ENCODE measurements at places on chromosomes 13 and 19.

GRCh38 chr19:13417054-13417453, 89.2 kb downstream of the CACNA1A start:
- no peak for DNase-seq

- no peak for DNase-seq
These were observed 1.5 kb upstream of the GZMM start for GRCh38 chr19:542173-542866.

- DNase-seq, result no peak
These were observed 50.7 kb upstream of the EDNRB start for GRCh38 chr13:77969299-77969698.

- no peak for DNase-seq
These were observed 785.0 kb upstream of the MIR17HG start for GRCh38 chr13:90562443-90562842.

DNA sequence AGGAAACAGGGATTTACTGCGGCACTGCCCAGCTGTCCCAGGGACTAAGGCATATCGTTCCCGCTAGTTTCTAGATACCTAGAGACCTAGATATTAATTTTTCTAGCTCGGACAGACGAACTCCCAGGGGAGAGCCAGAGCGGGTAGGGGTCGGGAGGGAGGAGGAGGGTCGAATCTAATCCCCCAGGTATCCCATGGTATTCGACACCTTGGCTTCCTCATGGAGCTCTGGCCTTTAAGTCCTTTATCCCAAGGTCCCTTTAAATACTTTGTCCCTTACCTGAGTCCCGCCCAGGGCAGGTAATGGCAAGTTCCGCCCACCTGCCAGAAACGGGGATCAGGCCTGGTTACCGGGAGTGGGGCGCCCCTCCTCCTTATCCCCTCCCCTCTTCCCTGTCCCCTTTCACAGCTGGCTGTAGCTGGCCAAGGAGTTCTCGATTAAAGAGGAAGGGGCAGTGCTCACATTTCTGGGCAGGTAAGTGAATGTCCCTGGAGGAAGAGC, at the start of gene PRRG2:
PRRG2 (plus strand) TSS at position 310 of the 502 bp plus-strand sequence. CDS start 1,904 bp downstream, outside the sequence.
- DNase-seq, result no peak

- no peak for DNase-seq
These were observed at the start of gene IL12RB1 for GRCh38 chr19:18086590-18087138. IL12RB1 (minus strand) TSS chr19:18086934; CDS start chr19:18086823, 111 bp downstream.

DNA sequence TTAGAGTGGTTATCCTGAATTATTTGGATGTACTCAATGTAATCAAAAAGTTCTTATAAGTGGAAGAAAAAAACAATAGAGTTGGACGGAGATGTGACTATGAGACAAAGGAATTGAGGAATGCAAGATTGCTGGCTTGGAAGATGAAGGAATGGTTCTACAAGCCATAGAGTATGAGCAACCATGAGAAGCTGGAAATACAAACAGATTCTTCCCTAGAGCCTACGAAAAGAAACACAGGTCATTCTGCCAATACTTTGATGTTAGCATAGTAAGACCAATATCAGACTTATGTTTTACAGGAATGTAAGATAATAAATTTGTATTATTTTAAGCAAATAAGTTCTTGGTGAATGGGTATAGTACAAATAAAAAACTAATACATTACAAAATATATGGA, 249.2 kb downstream of the DIAPH3 start:
- DNase-seq, result no peak

- no peak for DNase-seq
These were observed 5.3 kb upstream of the ATG4D start for GRCh38 chr19:10538204-10538983.

DNA sequence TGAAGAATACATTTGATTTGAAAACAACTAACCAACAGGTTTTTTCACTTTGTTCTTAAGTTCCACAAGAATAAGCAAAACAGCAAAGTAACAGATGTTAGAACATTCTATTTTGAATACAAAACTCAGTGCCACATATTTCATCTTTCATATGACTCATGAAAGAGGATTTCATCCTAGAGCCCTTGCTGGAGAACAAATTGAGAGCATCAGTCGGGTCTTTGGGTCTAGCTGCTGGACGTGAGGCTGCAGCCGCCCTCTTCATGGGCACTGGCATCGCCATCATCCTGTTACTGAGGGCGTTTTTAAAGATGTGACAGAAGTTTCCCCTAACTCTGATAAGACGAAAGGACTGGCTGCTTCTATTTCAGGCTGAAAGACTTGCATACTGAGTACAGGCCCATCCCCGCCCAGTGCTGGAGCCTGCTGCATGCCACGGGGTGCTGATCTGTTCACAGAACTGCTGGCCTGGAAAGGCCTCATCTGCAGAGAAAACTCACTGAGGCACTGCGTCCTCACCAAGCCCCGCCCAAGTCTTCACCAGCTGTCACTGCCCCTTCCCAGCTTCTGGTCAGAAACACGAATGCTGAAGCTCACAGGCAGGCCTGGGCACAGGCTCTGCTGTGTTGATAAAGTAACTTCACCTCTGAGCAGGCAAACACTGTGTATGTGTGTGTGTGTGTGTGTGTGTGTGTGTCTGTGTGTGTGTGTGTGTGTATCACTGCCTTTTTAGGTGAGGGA, 101.4 kb downstream of the TUBGCP3 start:
- DNase-seq, result no peak

DNA sequence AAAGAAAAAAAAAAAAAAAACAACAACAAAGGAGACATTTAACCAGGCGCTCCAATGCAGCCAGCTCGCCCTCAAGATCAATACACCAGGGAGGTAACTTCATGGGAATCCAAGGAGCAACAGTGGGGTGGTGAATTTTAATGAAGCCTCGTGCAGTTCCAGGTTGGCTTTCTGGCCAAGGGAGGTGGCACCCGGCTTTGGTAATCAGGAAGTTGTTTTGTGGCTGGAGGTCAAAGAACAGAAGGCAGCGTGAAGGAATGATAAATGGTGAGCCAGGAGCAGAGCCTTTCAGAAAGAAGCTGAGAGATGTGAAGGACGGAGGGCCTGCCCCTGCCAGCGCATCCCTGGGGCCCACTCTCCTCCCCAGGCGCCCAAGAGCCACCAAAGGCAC, 188.2 kb upstream of the TSC22D1 start:
- no peak for DNase-seq

DNA sequence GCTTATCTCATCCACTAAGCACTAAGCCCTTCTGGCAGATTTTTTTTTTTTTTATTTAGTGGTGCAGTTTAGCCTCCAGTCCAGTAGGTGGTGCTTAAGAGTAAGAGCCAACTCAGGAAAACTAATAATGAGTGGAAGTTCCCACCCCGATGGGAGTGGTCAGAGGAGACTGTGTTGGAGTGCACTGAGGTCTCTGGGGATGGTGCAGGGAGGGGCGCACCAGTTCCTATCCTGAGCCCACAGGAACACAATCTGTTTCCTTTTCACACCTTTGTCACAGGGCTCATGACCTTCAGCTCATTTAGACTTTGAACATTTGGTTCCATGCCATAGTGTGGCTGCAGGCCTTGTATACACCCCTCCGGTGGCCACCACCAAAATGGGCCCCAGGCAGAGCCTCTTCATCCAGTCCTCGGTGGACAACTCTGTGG, 367.4 kb downstream of the SPRY2 start:
- no peak for DNase-seq

- no peak for DNase-seq
These were observed 12.1 kb upstream of the GPR4 start for GRCh38 chr19:45613926-45614725.

DNA sequence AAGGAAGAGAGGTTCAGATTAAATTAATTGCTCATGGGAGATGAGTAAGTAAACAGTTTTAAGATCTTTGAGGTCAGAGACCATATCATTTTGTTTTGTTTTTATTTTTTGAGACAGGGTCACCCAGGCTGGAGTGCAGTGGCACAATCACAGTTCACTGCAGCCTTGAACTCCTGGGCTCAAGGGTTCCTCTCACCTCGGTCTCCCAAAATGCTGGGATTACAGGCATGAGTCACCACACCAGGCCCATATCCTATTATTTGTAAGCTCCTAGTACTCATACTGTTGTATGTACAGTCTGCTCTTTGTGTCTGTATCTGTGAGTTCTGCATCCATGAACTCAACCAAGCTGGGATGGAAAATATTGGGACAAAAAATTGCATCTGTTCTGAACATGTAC, 6.0 kb upstream of the RASL11A start:
- DNase-seq, result no peak

- DNase-seq, result no peak
These were observed 308.9 kb upstream of the SLITRK1 start for GRCh38 chr13:84191139-84191538.

DNA sequence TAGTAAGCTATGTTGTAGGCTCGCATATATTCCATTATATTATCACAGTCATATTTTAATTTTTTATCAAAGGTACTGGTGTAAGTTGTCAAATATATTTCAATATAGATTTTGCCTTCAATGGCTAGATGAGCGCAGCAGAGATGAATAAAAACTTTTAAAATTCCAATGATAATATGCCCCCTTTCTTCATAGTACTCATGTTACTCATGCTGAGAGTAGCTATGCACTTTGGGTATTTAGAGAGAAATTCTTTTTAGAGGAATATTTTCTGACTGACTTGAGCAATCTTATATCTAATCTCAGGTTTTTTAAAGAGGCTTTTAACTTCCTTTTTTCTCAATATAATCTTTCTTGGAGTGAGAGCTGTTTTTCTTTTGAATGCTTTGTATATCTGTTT, 11.4 kb downstream of the ZNF254 start:
- no peak for DNase-seq

DNA sequence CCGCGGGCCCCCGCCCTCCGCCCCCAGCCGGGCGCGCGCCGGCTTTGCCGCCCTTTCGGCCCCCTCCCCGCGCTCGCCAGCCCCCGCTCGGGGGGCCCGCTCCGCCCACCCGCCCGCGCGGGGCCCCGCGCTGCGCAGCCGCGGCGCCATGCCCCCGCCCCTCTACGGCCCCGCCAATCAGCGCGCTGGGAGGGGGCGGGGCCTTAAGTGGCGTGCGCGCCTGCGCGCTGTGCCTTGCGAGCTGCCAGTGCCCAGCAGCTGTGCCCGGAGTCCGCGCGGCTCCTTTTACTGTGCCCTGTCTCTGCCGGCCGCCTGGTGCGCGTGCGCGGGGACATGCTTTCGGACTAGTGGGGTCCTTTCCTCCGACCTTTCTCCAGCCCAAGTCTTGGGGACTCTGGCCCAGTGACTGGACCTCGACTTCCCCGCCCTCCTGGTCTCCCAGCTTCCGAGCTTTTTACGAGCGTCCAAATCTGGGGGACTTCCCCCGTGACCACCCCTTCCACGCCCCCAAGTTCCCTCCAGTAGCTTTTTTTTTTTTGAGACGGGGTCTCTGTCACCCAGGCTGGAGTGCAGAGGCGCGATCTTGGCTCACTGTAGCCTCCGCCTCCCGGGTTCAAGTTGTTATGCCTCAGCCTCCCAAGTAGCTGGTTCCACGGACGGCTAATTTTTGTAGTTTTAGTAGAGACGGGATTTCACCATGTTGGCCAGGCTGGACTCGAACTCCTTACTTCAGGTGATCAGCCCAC, at the start of gene MBD3:
MBD3 (minus strand) TSS at position 111 of the 746 bp plus-strand sequence. CDS start 234 bp downstream, outside the sequence.
- DNase-seq, result peak; percentile 88

- no peak for DNase-seq
These were observed 33.2 kb downstream of the CEACAM8 start for GRCh38 chr19:42561512-42561911.

DNA sequence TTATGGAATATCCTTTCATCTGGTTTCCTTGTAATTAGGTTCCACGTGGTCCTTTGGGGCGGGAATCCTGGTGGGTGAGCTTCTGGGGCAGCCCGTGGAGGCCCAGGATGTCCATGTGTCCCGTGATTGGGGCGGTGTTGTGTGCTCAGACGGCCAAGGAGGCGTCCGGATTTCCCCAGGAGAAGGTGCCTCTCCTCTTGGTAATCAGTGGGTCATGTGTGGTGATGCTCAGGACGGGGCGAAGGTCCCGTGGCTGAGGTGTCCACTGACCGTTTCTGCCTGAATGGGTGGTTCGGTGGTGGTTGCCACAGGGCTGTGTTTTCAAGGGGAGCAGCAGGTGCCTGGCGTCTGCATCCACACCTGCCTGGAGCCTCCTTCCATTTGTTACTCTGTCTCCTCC, 52.2 kb upstream of the F7 start:
- DNase-seq, result no peak

DNA sequence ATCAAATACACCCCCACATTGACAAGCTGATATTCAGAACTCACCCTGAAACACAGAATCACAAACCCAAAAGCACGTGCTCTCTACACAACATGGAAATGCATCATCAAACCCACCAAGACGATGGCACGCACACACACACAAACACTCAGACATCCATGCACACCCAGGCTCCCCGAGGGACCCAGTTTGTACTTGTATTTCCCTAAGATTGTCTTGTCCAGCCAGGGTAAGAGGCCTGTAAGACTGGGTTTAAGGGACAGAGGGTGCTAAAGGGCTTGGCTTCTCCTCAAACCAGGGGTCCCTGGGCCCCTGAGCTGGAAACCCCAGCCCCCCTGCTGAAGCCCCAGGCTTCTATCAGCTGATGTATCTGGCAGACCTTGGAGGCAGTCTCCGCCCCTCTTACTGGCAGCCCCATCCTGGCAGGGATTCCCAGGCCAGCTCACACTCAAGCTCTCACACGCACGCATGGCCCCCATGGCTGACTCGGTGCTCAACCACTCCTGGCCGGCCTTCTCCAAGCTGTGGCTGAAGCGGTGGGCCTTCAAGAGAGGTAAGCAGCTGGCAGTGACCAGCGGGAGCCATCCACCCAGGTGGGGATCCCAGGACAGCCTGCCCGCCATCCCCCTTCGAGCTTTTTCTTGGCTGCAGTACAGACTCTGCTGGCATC, 6.5 kb downstream of the ARHGEF18 start:
- DNase-seq, result no peak

- DNase-seq, result no peak
These were observed 25.0 kb downstream of the LRCH1 start for GRCh38 chr13:46577696-46578589.

GRCh38 chr13:51874651-51875050, 12.9 kb downstream of the CCDC70 start:
- DNase-seq, result no peak

GRCh38 chr13:75174481-75174880, 307.5 kb downstream of the TBC1D4 start:
- no peak for DNase-seq

DNA sequence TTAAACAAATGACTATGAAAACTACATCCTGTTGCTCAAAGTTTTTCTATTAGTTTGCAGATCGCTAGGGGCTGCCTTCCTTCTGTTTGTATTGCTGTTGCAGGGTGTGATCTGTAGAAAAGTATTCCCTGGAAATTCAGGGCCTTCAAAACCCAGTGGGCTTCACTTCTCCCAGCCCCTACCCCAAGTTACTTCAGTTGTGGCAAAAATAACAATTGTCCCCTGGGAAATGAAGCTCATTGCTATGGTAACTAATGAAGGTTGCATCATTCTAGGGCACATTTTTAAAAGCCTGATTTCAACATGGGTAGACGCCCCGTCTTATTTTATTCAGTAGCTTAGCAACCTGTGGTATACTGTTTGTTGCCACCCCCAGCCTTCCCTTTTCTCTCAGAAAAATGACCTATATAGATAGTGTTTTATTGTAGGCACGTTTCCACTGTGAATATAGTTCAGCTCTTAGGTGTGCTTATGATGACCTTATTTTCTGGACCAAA, 60.9 kb downstream of the WDFY2 start:
- no peak for DNase-seq

GRCh38 chr19:46546194-46546896, 50.7 kb upstream of the PNMA8B start:
- DNase-seq, result no peak
